ENCODE measurements at places on chromosomes 12 and 14.

DNA sequence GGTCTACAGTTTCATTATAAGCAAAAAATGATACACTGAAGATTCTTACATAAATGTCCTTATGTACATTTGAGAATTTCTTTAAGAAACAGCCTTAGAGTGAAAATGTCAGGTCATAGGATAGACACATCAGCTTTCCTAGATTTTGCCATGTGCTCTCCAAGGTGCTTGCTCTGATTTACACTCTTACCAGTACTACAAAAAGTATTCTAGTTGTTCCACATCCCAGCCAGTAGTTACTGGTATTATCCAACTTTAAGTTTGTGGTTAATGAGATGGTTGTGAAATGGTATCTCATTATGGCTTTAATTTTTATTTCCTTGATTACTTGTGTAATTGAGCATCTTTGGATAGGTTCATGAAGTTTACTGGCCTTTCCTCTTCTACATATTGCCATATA lies 5.0 kb upstream of the LRRK2 start:
- DNase-seq: no peak

DNA sequence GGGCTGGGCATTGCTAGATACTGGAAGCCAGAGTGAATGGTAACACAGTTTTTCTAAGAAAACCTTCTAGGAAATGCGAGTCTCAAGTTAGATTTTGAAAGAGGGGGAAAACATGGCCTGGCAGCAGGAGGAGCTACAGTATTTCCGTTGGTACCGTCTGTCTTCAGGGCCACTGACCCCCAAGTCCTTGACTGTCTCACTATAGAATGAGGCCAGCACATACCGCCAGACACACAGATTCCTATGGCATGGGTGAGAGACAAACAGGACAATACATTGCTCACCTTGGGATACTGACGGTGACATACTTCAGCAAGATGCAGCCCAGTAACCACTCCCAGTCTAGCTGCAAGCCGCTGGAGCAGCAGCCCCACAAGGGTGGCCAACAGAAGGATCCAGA lies 21.7 kb downstream of the SLC11A2 start:
- no peak for DNase-seq

GRCh38 chr12:76033081-76034011 lies 1.8 kb upstream of the PHLDA1 start:
- no peak for DNase-seq

DNA sequence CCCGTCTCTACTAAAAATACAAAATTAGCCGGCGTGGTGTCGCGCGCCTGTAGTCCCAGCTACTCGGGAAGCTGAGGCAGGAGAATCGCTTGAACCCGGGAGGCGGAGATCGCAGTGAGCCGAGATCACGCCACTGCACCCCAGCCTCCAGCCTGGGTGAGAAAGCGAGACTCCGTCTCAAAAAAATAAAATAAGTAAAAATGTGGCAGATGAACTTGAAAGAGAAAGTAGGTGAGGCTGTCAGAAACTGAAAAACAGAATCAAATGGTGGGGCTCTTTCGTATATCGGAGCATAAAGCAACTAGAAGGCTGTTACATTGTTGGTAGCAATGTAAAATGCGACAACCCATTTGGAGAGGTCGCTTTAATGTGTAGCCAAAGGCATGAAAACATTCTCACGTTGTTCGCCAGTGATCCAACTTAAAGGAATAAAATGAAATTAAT lies 767 bp upstream of the CCNT1 start:
- DNase-seq: no peak

- no peak for DNase-seq
These were observed 89.0 kb upstream of the TRAF3 start for GRCh38 chr14:102688290-102688689.

DNA sequence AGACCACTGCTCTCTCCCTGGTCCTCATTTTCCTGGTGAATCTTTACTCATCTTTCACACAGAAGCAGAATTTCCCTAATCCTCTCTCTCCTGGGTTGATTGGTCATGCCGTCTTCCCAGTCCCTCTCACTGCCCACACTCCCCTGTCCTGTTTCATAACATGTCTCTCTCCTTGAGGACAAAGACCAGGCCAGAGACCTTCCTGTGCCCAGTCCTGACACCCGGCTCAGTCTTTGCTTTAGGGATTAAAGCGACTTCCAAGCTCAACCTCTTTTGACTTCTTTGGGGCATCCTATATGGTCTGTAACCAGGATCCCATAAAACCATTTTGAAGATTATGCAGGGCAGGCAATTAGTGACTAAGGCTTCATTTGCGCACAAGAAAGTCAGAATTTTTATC lies 105.5 kb downstream of the BCL11B start:
- DNase-seq: no peak

- DNase-seq: no peak
These were observed 120.8 kb downstream of the SAMD4A start for GRCh38 chr14:54687750-54688119.

DNA sequence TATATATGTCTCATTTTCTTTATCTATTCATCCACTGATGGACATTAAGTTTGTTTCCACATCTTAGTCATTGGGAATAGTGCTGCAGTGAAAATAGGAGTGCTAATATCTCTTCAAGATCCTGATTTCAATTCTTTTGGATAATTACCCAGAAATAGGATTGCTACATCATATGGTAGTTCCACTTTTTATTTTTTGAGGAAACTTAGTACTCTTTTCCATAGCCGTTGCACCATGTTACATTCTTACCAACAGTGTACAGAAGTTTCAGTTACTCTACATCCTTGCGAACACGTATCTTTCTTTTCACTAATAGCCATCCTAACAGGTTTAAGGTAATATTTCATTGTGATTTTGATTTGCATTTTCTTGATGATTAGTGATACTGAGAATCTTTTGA lies 29.8 kb downstream of the TESPA1 start:
- no peak for DNase-seq

DNA sequence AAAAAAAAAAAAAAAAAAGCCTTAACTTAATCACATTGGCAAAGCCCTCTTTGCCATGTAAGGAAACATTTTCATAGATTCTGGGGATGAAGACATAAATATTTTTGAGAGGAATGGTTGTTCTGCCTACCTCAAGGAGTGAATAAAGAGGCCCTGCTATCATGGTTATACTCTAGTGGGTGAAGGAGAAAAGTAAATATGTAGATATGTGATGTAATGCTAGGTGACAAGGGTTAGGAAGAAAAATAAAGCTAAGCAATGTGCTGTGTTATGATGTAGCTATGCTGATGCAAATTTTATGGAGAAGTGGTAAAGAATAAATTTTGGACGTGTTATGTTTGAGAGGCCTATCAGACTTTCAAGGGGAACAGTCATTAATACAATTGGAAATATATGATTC lies 80.1 kb upstream of the DUSP6 start:
- DNase-seq: no peak

DNA sequence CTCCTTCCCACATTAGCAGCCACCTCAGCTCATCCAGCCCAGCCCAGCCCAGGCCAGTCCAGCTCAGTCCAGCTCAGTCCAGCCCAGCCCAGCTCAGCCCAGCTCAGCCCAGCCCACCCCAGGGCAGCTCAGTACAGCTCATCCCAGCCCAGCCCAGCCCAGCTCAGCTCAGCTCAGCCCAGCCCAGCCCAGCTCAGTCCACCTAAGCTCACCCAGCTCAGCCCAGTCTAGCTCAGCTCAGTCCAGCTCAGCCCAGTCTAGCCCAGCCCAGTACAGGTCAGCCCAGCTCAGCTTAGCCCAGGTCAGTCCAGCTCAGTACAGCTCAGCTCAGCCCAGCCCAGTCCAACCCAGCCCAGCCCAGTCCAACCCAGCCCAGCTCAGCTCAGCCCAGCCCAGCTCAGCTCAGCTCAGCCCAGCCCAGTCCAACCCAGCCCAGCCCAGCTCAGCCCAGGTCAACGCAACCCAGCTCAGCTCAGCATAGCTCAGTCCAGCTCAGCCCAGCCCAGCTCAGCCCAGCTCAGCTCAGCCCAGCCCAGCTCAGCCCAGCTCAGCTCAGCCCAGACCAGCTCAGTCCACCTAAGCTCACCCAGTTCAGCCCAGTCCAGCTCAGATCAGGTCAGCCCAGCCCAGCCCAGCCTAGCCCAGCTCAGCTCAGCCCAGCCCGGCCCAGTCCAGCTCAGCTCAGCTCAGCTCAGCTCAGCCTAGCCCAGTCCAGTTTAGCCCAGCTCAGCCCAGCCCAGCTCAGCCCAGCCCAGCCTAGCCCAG lies 63.0 kb downstream of the TMEM121 start:
- no peak for DNase-seq

- DNase-seq: no peak
These were observed 47.4 kb upstream of the TRAF3 start for GRCh38 chr14:102729825-102730224.

DNA sequence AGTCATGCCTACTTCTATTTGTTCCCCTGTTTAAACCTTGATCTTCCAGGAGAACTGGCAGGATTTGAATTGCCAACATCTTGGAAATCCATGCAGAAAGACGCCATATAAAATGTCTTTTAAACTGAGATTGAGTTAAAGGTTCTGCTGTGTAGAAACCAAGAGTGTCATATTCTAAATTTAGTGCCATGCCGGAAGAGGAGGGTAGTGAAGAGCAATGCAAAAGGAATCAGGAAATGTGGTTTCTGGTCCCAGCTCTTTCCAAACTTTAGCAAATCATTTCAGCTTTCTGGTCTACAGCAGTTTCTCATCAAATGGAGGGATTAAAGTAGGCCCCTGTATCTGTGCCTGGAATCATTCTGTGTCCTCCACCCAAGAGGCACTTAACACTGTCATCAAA lies 85.7 kb downstream of the BTG1 start:
- no peak for DNase-seq

GRCh38 chr12:101591781-101592180 lies 3.0 kb upstream of the MYBPC1 start:
- DNase-seq: no peak

DNA sequence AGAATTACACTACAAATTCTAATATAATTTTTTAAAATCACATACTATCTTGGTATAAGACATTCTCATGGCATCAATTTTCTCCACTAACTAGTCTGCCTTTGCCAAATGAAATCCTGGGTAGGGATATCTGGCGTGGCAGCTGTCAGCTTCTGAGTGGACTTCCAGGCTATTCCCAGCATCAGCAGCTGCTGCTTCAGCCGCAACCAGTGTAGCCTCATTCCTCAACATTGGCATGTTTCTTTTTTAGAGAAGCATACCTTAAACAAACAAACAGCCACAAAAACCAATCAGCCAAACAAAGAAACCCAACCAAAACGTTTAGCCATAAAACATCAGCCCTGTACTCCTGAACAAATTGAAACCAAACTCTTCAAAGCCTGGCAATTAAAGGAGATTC lies 235.8 kb downstream of the SSPN start:
- DNase-seq: no peak

DNA sequence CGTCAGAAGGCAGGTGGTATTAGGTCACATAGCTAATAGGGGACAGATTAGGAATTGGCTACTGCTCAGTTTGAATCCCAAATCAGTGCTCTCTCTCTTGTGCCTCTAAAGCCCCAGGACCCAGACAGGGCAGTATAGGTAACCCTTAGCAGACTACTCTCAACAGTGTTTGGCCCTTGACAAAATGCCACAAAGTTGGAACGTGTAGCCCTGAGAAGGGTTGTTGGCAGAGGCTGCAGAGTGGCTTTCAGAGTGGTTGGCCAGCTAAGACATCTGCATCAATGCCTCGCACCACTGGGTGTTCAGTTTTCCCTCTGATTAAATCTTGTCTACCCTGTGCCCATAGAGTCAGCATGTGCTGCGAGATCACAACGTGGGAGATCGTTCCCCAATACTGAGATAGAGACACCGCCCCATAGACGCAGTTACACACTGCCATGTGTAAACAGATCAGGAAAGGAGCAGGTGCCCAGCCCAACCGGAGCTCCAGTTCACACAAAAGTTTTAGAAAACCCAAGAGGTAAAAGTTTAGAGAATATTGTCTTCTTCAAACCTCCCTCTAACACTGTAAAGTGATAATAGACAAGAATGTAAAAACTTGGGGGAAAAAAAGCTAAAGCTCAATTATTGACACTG lies 48.3 kb downstream of the EML1 start:
- no peak for DNase-seq

GRCh38 chr12:11171969-11172675 lies 1.1 kb downstream of the SMIM10L1 start:
- no peak for DNase-seq

DNA sequence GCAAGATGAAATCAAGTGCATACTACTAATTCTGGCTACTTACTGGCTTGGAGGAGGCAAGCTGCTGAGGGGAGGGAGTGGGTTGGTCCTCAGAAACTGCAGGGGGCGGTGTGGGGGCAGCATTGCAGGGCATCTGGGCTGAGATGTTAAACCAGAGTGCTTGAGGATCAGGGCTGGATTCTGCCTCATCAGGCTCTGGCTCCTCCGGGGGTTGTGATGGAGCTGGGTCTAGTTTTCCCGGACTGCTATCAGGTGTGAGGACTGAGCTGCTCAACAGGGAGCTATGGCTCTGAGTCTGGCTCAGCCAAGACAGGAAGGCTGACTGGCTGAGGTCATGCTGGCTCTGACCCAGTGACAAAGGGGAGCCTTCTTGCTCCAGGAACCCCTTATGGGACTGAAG lies 28.6 kb downstream of the BAZ2A start:
- no peak for DNase-seq

GRCh38 chr14:39025250-39025809 lies 77.7 kb downstream of the SEC23A start:
- DNase-seq: no peak

GRCh38 chr12:28776220-28776619 lies 372.9 kb upstream of the FAR2 start:
- DNase-seq: no peak

GRCh38 chr12:11732715-11733114 lies 83.2 kb downstream of the ETV6 start:
- DNase-seq: no peak

DNA sequence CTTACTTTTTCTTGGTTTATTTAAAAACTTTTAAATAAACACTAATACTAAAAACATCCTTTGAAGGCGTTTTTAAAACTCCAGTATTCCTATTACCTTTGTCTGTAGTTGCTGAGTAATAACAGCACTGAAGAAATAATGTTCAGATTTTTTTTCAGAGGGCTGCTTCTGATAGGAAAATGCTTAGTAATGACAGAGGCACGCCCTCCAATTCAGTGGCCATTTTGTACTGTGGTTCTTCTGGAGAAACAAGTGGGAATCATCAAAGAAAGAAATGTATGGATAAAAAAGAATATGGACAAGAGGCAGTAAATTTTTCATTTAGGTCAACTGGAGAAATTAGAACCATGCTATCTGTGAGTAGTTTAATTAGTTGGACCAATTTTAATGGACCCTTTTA lies 13.6 kb downstream of the VEZT start:
- DNase-seq: no peak

GRCh38 chr14:99575043-99576023 lies 28.7 kb downstream of the CCDC85C start:
- DNase-seq: no peak

DNA sequence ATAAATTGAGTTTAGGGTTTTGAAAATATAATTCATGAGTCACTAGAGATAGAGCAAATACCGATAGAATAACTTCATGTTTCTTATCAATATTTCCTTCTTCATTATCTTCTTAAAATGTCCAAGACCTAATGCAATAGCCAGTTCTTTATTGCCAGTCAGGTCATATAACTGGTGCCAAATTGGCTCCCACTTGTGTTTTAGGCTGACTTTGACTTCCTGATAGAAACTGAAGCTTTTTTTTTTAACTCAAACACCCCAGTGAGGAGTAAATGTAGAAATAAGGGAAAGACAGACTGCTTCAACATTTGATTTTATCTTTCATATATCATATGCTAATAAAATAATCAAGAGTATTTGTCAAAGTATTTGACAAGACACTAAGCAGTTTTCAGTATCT lies 80.7 kb downstream of the ARMH4 start:
- DNase-seq: no peak

GRCh38 chr14:103808403-103809001 lies 38.9 kb downstream of the PPP1R13B start:
- peak; percentile 45 for DNase-seq

All from NCI-H510A (cell line).